ENCODE measurements at places on chromosomes 2 and 18.

DNA sequence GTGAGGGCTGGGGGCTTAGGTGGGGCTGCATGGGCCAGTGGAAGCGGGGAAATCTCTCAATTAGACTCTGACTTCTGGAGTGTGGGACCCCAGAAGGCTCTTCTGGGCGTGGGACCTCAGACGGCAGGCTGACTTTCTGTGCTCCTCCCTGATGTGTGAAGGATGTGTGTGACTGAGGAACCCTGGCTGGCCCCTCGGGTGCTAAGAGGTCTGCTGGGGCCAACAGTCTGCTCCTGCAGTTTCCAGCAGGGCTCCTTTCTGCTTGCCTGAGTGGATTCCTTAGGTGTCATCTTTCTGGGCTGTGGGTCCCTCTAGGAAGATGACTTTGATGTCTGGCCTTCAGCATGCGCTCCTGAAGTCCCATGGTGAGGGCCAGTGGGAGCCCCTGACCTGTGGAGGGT lies 167.5 kb downstream of the DYSF start:
- no peak for DNase-seq

DNA sequence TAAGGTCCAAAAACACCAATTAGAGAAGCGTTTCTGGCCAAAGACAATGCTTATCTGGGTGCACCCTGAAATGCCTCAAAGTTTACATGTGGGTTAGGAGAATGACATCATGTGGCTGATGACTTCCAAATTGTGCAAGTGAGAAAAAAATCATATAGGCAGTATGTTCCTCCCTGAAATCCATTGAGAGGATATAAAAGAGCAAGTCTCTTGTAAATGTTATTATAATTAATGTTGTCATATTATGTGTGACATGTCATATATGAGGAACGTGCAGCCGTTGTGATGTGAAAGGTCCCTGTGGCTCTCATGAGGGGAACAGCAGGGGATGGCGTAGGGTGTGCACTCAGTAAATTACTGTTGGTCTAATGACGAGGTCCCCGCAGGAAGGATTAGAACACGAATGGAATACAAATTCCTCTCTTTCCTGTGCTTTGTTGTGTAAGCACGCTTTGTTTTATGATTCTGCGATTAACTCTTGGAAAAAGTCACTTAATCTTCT lies 290.8 kb downstream of the PRKCE start:
- DNase-seq = no peak

- no peak for DNase-seq
Observed at GRCh38 chr2:171956135-171956825, 34.0 kb downstream of the HAT1 start.

DNA sequence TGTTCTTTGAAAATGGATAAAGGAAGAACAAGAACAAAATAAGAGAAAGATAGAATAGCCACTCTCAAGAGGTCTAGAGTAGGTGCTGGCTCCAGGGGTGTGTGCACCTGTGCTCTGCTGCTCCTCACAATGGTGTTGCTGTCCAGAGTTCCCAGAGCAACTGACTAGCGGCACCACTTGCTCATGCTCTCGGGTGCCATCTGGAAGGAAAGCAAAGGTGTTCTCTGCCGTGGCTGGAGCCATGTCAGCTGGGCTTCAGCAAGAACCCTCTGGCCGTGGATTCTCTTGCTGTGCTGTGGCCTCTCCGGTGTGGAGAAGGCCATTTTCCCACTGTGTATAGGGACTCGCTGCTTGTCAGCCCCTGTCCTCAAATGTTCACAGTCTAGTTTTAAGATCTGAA lies 114.6 kb upstream of the TEX51 start:
- DNase-seq = no peak

DNA sequence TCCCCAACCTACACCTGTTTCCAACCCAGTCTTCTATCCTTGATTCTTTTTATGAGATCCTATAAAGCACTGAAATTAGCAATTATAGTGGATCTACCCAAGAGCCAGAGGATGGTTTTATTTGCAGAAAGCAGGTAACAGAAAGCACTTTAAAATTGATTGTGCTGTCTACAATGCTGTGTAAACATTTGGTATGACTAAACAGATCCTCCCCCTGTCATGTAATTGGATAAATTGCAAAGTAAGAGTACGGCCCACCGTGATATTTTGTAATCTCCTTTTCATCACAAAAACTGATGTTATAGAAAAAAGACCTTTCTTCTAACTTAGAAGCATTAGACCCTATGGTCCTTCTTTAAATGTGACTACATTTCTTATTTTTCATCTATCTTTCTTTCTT lies 11.3 kb upstream of the PPP3R1 start:
- no peak for DNase-seq

DNA sequence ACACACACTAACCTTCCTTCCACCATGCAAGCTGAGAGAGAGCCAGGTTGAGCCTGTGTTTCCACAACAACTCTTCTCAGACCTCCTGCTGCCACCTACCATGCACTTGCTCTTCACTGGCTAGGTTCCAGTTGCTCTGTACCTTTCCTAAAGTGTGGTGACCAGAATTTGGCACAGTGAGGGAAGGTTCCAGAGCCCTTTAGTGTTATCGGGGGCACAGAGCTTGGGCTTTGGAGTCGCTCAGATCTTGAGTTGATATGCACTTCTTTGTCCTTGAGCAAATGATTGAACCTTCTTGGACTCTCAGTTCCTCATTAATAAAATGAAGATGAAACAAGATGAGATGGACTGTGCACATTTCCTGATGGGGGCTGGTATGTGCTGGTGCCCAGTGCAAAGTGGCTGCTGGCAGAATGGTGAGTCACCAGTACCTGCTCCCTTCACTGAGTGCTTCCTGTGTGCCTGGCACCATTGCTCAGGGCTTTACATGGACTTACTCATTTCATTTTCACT lies 47.1 kb downstream of the NEDD4L start:
- no peak for DNase-seq

- no peak for DNase-seq
Observed at GRCh38 chr18:53796040-53796729, 428.3 kb downstream of the MBD2 start.

DNA sequence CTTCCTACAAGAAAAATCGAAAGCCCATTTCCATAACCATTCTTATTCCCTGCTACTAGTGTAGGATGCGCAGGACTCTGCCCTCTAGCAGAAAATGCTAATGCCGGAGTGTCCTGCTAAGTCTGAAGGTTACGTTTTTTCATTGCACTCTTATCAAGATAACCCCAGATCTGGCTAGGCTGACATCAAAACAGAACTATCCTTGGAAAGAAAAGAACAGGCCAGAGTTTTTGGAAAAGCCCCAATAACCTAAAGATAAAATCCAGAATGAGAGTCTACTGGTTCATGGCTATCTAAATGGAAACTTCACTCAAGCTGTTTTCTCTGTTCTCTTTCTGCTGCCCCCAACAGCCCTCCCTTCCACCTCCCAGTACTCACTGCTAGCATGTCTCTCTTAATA lies 913 bp downstream of the RNF152 start:
- no peak for DNase-seq

DNA sequence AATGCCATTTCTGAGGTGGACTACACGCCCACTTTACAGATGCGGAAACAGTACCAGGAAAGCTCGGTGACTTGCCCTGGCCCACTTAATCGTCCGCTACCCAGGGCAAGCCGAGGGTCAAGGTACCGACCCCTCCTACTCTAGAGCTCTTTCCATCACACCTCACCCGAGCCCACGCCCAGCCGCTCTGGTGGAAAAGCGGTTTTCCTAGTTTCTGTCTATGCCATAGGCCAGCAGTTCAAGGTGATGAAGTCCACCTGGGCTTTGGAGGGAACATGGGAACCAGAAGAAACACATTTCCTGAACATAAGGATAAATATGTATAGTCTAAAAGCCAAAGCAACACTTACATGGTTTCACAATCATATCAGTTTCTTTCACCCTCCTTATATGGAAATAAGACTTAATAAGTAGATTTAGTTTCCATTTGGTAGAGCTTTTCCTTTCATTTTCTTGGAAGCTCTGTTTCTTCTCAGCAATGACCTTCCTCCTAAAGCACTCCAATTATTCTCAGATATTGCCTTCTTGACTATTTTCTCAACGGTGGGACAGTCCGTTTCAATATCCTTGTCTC lies 567 bp downstream of the VWA3B start:
- DNase-seq = no peak

DNA sequence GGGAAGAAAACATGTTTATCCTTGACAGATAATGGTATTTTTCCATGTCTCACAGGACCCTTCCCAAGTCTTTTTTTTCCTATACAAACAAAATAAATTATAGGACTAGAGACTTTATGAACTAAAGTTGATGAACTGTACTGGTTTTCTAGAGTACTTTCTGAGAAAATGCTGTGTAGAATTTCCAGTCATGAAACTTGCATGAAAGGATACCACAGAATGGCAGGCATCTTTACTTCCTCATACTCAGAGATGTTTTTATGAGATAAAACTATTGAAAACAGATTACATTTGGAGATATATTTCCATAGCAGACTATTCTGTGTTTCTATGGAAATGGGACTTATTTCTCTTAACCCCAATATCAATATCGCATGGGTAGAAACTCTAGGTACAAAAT lies 403.5 kb downstream of the PARD3B start:
- no peak for DNase-seq

DNA sequence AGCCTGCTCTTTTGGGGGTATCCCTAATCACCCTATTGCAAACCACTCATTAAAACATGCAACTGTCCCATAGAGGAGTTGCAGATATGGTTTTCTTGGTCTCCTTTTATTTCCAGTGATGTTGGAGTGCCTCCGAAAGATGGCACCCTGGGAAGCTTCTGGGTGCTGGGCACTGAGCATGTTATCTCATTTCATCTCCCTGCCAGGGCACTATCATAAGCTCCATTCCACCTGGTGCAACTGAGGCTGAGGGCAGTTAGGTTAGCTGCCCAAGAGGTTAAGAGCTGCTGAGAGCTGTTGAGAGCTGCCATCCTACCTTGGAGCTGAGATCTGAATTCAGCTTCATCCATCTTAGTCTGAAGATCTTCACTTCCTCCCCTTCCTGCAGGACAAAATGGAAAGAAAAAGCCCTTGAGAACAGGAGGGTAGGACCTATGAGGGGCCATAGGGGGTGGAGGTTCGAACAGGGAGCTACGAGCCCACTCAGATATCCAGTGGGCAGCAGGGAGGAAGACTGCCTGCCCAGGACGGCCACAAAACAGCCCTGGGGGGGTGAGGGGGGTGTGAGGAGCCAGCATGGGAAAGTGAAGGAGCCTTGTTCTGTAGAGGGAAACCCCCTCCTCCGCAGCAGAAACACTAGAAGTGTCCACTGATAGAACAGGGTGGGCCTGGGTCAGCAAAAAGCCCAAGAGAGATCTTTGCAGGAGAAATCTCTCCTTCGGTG lies 202.5 kb downstream of the ZFP36L2 start:
- DNase-seq = no peak

- no peak for DNase-seq
Observed at GRCh38 chr2:109454304-109454703, 159.5 kb downstream of the SEPTIN10 start.

DNA sequence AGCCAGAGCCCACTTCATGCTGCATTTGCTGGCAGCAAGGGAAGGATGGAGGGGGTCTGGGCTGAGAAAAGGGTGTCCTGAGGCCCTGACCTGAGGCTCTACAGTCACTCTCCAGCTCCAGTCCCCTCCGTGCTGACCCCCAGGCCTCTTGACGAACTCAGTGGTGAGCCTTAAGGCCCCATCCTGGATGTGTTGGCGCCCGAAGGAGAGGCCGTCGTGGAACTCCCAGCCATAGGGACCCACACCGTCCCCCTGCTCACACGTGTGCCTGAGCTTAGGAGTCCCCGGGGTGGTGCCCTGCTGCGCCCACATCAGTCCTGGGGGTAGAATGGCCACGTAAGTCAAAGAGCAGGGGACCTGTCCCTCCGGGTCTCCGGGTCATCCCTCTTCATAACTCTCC lies 776 bp downstream of the MOGS start:
- no peak for DNase-seq

- no peak for DNase-seq
Observed at GRCh38 chr18:41732356-41732755, 222.7 kb upstream of the PIK3C3 start.

DNA sequence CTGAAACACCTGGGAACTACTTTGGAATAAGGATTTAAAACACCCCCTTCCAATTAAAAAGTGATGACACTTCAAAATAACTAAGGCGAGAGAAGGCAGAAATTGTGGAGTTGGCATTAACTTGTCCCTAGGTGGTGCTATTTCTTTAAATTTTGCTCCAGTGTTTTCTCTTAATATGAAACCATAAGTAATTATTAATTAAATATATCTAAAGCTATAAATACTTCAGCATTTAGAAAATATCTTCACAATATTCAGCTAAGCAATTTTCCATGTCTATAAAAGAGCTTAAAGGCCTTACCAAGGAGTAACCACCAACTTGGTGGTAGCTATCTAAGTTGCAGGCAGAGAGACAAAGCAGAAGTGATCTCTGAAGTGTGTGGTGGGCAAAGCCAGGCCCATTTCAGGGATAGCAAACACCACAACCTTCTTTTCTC lies 186.8 kb upstream of the PGAP1 start:
- no peak for DNase-seq

DNA sequence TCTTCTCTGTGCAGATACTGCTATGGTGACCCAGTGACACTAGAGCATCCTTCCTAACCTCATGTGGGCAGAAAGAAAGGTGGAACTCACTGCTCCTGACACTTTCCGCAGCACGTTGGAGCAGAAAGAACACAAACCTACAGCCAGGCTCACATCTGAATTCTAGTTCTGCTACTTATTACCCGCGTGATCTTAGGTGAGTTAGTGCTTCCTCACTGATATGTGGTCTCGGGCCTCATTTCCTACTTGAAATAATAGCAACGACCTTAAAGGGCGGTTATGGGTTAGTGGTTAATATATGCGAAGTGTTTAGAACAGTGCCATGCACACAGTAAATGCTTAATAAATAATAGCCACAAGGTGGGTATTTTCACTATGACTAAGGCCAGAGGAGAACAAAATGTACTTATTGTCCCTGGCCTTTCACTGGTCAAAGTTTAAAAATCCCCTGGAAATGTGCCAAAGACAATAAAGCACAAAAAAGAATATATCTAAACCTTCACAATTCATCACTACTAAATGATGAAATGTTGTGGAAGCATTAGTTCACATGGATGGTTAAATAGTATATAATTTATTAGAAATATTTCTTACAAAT lies 66.6 kb downstream of the MYOM1 start:
- DNase-seq = no peak

GRCh38 chr2:40639320-40639719 lies 187.4 kb upstream of the SLC8A1 start:
- no peak for DNase-seq

DNA sequence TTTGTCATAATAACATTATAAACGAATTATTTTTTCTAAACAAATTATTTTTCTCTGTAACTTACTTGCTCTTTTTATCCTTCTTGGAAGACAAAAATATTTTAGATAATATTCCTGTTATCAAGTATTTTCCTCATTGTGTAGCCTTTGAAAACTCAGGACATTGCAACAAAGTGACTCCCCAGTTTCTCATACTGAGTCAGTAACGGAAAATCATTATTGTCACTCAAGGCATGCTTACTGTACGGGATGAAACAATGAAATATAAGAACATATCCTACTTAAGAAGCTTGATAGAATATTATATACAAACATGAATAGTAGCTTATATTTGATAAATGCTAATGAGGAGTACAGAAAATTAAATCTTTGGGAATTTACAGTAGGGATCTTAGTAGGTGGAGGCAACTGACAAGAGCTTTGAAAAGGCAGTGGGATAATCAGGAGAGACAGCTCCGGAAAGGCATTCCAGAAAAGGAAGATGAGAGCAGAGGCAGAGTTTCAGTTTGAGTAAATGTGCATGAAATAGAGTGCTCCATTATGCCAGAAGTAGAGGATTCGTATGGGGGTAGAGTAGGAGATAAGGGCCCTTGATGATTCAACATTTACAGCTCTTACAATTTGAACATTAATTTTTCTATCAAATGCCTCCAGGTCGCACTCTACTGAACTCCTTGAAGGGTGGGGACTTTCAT lies 14.0 kb upstream of the YES1 start:
- DNase-seq = no peak

GRCh38 chr2:164984428-164984827 lies 29.1 kb upstream of the SLC38A11 start:
- no peak for DNase-seq
